NCI-H69 (cell line): ENCODE measurements at places on chromosomes 3 and 15.

GRCh38 chr15:33091983-33092693 lies 102.4 kb downstream of the FMN1 start:
- peak; percentile 94 for DNase-seq

DNA sequence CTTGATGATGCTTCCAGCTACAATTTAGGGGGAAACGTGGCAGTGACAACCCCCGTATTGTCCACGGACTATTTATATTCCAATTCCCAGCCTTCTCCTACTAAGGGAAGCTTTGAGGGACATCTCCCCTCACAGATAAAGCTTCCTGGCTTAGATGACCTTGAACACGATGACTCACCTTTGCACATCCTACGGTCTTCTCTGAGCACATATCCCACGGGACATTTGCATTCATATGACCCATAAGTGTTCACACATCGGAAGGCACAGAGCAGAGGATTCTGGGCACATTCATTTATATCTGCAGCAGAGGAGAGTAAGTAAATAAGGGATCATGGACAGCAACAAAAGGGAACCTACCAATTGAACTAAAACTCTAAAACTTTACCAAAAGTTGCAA lies 101.5 kb downstream of the DUT start:
- DNase-seq: no peak

DNA sequence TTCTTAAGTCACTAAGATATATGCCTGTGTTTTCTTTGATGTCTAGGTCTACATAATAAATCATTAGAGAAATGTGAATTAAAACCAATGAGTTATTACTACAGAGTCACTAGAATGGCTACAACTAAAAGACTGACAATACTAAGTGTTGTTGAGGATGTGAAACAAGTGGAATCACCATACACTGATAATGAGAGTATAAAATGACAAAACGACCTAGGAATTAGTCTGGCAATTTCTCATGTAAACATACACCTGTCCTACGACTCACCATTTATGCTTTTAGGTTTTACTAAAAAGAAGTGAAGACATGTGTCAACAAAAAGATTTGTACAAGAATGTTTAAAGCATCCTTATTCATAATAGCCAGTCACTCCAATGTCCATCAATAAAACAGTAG lies 75.2 kb upstream of the SATB1 start:
- DNase-seq: no peak

GRCh38 chr3:113712129-113712528 lies 15.7 kb upstream of the USF3 start:
- no peak for DNase-seq

- DNase-seq: peak; percentile 19
Measured at GRCh38 chr3:130905551-130905950, 11.7 kb downstream of the ATP2C1 start.

GRCh38 chr3:49717959-49718857 lies 1.3 kb downstream of the AMIGO3 start:
- DNase-seq: no peak

GRCh38 chr3:76131396-76132153 lies 346.2 kb upstream of the ZNF717 start:
- DNase-seq: peak; percentile 4

- DNase-seq: peak; percentile 34
Measured at GRCh38 chr3:58683001-58683458, 16.5 kb upstream of the FAM3D start.

GRCh38 chr3:188053036-188053340 lies 101.0 kb upstream of the LPP start:
- no peak for DNase-seq

DNA sequence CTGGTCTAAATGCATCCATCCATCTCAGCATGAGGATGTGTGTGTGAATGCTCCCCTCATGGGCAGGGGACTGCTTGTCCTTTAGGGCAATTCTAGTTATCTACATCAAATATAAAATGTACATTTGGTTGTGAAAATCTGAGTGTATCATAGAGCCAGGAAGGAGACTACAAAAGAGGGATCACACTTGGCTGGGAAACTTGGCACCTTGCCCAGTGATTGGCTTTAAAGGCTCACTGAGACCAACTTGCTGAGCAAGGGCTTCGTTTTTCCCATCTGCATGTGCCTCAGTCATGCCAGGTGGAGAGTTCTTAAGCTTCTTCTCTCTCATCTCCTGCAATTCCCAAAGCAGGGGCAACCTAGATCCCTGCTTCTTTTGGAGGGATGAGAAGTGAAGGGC lies 5.2 kb downstream of the CAPN3 start:
- peak; percentile 46 for DNase-seq

DNA sequence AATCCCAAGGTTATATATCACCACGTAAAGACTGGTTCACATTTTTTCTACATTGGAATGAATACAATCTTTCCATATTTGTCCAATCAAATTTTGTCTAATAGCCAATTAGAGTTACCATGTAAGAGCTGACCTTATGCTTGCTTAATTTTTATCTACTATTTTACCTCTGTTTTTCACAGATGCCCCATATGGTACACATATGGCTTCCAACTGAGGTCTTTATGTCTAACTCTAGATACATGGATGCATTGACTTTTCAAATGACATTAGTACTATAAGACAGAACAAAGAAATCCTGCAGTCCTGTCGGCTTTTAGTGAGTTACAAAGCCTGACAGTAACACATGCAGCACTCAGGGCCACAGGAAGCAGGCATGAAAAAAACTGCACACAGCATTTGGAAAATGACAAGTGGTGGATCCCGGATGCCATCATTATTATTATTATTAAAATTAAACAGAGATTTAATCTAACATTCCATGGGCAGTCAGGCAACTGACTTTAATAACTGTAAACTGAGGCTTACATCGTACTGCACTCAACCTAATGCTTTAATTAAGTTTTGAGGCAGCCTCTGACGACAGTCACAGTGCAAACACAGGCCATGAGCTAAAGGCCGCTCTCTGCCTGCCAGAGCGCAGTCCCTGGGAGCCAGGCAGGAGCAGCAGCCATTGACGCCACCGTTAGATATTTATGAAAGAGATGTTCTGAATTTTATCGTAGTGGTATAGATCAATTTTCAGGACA lies 113.9 kb upstream of the TMCO5A start:
- no peak for DNase-seq

DNA sequence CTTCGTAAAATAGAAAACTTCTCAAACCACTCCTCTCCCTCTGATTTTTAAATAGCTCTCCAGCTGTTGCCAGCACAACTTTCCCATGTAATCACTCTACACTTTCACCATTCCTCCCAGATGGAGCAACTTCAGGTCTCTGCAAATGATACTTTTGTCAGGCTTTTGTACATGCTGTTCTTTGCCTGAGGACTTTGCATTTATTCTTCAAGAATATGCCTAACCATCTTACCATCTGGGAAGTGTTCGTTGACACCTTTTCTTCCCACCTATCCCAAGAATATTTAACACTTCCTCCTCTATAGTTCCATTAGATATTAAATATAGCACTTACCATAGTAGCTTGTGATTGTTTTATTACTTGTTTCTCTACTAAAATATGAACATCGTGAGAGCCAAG lies 703.7 kb downstream of the CADM2 start:
- no peak for DNase-seq

DNA sequence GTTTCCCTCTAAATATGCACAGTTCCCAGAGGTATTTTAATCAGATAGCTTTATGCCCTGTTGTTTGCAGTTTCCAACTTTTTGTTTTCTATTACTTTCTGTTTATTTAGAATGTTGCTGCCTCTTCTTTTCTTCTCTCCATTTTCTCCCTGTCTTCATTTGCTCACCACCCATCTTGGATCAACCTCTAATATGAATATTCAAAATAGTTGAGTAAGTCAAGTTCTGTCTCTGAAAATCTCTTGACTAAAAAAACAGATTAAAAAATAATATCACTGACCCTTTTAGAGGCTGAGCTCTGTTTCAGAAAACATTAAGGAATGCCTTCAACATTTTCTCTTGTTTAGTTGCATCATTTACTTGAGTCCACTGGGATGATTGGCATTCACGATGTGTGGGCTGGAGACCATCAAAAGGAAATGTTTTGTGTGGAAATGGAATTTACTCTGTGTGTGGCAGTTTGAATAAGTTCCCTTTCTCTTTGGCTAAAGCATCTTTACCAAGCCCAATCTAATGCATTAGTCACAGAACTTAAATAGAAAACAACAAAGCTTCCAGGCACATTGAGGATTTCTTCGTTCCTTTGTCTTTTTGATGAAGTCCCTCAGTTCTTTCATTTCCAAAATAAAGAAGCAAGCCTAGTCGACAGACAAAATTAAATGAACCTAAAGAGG lies 633.9 kb upstream of the TGFBR2 start:
- DNase-seq: no peak

DNA sequence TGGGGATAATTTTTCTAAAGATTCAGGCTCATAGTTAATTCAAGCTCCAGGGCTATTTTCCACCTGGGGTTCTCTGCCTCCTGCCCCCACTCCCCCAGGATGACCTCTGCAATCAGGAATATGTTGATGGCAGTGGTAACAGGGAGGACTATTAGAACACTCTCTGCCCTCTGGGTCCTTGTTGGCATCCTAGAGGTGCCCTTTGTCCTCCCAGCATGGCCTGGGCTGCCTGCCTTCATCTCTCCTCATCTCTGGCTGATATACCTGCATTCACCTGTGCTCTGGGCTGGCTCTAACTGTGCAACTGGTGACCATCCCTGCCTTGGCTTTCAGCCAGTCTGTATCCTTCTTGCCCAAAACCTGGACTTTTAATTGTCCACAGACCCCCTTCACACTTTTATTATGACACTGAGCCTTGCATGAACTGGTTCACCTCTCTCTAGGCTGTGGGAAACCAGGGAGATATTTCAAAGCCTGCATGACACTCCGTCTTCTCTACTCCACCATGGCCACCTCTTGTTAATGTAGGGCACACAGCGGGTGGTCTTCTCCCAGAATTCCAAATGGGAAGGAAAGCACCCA lies 199.8 kb downstream of the THSD4 start:
- no peak for DNase-seq

- DNase-seq: no peak
Measured at GRCh38 chr3:131072099-131072559, 45.5 kb downstream of the NEK11 start.

- no peak for DNase-seq
Measured at GRCh38 chr3:68057637-68058320, 403.4 kb upstream of the SUCLG2 start.

- no peak for DNase-seq
Measured at GRCh38 chr3:193388361-193388760, 9.8 kb upstream of the ATP13A5 start.

GRCh38 chr15:27353856-27354255 lies 382.9 kb downstream of the GABRG3 start:
- peak; percentile 98 for DNase-seq

GRCh38 chr3:156761713-156762451 lies 64.3 kb upstream of the LEKR1 start:
- no peak for DNase-seq

DNA sequence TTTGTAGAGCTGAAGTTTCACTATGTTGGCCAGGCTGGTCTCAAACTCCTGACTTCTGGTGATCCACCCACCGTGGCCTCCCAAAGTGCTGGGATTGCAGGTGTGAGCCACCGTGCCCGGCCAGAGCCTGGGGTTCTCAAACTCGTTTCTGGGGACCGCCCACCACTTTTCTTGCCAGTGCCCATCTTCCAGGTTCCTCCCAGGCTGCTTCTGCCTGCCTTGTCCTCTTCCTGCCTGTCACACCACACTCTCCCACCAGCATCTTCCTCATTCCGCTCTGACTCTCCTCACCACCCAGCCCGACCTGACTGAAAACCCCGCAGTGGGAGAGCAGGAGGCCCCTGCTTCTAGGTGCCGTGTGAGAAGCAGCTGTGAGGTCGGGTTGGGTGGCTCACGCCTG lies 3.1 kb upstream of the DYNLT2B start:
- DNase-seq: no peak

DNA sequence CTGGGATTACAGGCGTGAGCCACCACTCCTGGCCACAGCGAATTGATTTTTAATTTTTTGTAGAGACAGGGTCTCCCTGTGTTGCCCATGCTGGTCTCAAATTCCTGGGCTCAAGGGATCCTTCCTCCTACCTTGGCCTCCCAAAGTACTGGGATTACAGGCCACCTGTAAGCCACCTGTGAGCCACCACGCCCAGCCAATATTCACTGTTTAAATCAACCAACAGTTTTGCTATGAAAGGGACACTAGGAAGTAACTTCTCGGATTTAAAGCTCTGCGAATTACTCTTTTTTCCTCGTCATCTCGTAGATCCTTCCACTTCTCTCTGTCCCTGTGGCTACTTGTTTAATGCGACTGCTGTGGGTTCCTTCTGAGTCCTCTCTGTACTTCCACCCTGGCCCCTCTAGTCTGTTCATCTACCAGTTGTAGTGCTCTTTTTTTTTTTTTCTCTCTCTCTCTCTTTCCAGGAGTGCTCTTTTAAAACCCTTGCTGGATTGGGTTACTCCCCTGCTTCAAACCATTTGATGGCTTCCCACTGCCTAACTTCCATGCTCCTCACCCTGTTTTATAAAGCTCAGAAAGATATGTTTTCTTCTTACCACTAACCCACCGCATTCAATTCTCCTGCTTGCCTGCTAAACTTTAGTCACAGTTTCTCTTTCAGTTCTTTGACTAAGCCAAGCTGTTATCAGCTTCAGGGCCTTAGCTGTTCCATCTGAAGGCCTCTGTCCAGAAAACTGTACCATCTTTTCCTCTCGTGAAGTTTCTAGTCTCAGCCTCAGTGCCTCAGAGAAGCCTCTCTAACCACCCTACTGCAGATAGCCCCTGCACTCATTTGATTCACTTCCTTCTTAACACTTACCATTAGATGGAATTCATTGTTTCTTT lies 12.4 kb downstream of the RTF1 start:
- no peak for DNase-seq

- DNase-seq: no peak
Measured at GRCh38 chr15:36967929-36968328, 132.4 kb downstream of the MEIS2 start.

GRCh38 chr3:17626395-17626794 lies 116.0 kb downstream of the TBC1D5 start:
- no peak for DNase-seq

- no peak for DNase-seq
Measured at GRCh38 chr3:109897734-109898133, 560.4 kb upstream of the DPPA4 start.

DNA sequence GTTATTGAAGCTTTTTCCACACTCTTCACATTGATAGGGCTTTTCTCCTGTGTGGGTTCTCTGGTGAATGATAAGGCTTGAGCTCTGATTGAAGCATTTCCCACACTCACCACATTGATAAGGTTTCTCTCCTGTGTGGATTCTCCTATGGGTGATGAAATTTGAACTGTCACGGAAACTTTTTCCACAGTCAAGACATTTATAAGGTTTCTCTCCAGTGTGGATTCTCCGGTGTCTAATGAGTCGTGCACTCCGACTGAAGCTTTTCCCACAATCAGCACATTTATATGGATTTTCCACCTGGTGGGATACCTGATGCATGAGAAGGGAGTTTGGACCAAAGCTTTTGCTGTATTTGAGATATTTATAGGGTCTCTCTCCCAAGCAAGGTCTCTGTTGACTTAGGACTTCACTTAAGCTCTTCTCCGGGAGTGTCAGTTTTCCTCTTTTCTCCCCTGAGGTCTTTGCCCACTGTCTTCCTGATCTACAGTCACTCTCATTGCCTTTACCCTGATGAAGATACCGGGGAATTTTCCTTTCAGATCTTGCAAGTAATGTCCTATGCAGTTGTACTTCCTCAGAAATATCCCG lies 9.4 kb downstream of the ZSCAN29 start:
- DNase-seq: peak; percentile 6

- DNase-seq: no peak
Measured at GRCh38 chr15:68994149-68994548, 20.3 kb upstream of the NOX5 start.
